ENCODE measurements at places on chromosomes 11 and 22.

GRCh38 chr11:70399681-70400112, 1.4 kb downstream of the CTTN start:
- DNase-seq: peak; percentile 86

DNA sequence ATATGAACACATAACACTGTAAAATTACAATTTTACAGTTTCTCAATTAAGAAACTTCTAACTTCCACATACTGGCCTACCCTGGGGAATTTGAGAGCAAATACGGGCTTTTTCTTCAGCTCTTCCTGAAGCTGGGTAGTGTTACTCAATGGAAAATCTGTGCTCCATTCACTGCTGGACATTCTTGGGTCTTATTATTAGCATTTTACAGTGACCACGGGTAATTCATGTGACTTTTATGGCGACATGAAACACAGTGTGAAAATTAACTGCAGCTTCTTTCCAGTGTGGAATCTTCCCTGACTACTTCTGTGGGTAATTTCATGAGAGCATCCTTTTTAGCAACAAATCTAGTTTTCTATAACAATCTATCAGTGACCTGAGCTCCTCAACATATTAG, 423.7 kb upstream of the ANO5 start:
- DNase-seq: no peak

DNA sequence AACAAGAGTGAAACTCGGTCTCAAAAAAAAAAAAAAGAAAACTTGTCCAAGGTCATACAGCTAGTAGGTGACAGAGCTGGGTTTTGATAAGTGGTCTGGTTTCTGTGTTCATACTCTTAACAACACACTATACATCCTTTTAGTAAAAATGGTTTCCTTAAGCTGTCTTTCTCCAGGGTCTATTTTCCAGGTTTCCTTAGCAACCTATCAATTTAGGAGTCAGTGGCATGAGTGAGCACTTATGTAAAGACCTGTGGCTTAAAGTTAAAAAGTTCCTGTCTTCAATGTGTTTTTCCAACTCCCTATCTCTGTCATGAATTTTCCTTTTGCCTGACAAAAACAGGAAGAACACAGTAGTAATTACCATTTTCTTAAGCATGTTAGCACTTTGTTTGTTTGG, 480.5 kb downstream of the TMEM135 start:
- no peak for DNase-seq

GRCh38 chr11:67514116-67514515, 6.2 kb upstream of the CDK2AP2 start:
- no peak for DNase-seq

DNA sequence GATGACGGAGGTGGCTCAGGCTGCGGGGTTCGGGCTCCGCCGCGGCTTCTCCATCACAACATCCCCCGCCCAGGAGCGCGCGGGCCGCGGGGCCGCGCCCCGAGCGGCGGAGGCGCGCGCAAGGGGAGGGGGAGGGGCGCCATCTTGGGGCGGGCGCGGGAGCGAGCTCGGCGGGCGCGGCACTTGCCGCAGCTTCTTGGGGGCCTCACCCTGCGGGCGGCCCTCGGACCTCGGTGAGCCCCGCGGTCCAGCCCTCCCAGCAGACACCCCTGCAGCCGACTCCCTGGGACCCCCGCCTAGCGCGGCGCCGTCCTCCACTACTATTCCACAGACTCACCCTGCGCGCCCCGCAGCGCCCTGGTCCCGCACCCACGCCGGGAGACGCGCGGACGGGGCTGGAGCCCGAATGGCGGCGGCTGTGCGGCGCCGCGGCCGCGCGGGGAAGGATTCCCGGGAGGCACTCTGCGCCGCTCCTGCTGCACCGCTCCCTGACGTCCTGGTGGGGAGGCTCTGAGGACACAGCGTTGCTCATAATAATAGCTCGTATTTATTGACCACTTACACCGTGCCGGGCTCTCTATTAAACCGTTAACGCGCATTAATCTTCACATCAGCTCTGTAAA, at the start of gene APBB1:
TSS of gene APBB1 (minus strand) at position 86 of the 623 bp plus-strand sequence. CDS start 7,747 bp downstream, outside the sequence.
- DNase-seq: peak; percentile 84

DNA sequence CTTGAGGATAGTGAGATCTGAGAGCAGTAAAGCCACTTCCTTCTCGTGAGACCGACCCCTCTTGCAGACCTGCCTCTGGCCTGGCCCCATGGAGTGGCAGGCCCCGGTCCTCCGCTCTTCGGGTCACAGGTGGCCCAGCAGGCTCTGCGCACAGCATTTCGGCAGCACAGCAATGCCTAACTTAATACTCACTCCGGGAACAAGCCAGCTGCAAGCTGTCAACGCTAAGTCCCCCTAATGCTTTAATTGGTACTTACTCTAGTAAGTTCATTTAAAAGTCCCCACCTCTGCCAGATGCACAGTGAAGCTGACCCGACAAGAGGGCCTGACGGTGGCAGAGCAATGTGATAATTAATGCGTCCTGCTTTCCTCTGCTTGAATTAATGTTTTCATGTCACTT, 349.3 kb upstream of the B3GAT1 start:
- no peak for DNase-seq
